ENCODE measurements at places on chromosomes 16 and 17.

- DNase-seq: no peak
Observed at GRCh38 chr16:74868501-74868900, 93.9 kb upstream of the FA2H start.

DNA sequence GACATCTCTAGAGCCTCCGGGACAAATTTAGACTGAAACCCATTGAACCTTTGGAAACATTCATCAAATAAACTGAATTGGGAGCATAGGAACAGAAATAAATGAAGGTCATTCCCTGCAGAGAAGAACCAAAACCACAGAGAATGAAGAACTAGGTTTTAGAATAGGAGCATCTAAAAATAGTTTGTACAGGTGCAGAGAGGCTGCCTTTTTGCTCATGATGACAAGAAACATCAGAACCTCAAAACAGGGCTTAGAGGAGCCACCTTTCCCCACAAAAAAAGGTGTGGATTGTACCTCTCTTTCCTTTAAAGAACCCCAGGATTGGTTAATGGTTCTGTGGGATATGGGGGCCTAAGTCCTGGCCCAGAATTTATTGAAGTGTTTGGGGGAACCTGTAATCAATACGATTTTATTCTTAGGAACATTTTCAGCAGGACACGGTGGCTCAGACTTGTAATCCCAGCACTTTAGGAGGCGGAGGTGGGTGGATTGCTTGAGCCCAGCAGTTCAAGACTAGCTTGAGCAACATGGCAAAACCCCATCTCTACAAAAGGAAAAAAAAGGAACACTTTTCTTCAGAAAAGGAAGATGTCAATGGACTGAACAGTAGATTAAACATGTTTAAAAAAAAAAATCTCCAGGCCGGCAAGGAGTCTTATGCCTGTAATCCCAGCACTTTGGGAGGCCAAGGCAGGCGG is 37.7 kb upstream of the SLC47A1 start:
- no peak for DNase-seq

DNA sequence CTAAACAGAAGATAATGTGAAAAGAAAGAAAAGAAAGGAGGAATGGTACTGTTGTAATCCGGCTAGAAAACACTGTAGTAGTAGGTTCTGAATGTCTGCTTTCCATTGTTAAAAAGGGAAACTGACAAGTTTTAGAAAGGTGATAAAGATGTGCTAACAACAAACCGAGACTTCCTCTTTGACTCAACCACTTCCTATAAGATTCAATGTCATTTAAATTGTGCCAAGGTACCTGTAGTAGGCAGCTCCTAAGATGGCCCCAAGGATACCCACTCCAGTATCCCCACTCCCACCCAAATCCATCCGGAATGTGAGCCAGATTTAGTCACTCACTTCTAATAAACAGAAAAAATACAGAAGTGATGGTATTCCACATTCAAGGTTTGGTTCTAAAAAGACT is 31.2 kb downstream of the XYLT1 start:
- DNase-seq: no peak

- DNase-seq: no peak
Observed at GRCh38 chr17:47072886-47073285, 93.8 kb upstream of the RPRML start.

DNA sequence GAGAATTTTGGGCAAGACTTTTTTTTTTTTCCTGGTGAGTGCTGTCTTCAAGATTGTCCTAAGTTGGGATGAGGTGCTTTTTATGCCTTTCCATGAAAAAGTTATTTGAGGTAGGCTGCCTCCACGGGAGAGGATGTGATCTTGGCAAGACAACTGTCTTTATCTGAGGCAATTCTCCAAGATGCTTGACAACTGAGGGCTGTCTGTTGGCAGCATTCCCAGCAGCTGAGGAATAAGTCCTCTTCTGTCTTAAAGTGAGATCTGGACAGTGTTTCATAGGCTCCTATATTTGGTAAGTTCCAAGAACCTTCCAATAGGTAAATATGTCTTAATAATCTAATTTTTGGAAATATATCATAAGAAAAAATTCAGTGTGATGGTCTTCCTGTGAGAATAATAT is 662.0 kb downstream of the CDH11 start:
- DNase-seq: no peak

GRCh38 chr17:82201498-82201910 is 11.1 kb downstream of the CCDC57 start:
- no peak for DNase-seq

DNA sequence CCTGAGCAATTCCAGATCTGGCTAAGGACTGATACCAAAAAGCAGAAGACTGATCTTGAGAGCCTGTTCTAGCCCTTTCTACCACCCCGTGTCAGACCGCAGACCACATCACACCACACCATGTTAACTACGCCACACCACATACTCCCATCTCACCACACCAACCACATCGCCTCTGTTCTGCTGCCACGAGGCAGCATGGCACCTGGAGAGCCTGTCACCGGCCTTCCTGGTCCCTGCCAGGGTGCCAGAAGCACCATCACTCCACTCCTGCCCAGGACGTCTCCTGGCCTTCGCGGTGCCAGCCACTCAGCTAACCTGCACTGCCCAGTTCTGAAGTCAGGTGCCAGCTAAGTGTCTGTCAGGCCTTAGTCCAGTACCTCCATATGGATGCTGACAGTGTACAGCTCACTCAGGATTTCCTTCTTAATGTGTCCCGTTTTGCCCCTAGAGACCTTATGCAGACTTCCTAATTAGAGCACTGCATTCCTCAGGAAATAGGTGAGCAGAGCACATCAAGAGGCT is 37.2 kb upstream of the BCAR1 start:
- no peak for DNase-seq

GRCh38 chr17:77444628-77444983 is 303.8 kb downstream of the SEC14L1 start:
- DNase-seq: no peak

DNA sequence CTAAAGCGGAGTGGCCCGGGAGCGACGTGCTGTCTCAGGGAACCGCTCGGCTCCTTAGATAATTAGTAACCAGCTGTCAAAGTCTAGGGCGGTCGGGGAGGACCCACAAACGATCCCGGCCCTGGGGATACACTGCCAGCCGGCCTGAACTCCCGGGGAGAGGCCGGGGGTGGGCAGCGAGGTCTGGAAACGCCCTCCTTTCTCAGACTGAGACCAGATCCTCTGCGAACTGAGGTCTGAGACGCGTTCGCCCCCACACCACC is 1.3 kb downstream of the HNF1B start:
- DNase-seq: no peak

DNA sequence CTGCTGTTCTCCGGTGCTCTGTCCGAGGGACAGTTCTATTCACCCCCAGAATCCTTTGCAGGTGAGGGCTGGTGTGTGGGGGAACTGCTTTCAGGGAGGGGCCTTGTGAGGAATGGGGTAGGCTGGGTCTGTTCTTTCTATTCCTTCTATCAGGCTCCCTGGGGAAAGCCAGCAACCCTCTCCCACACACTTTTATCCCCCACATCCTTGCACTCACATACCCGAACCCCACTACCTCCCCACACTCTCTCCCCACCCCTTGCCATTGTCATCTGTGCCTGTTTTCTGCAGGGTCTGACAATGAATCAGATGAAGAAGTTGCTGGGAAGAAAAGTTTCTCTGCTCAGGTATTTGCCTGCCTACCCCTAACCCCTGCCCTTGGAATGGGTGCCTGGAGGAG is 6.4 kb upstream of the TCAP start:
- no peak for DNase-seq

- DNase-seq: no peak
Observed at GRCh38 chr17:32495359-32496231, 8.8 kb downstream of the CDK5R1 start.

- DNase-seq: no peak
Observed at GRCh38 chr17:59874376-59874775, 18.4 kb downstream of the TUBD1 start.

- DNase-seq: peak; percentile 56
Observed at GRCh38 chr17:16419074-16419928, 3.9 kb downstream of the TRPV2 start.

- no peak for DNase-seq
Observed at GRCh38 chr17:38439436-38439835, 11.2 kb downstream of the ARHGAP23 start.

GRCh38 chr16:88049561-88050545 is 98.6 kb downstream of the BANP start:
- DNase-seq: no peak

GRCh38 chr17:47287639-47288038 is 34.0 kb downstream of the ITGB3 start:
- DNase-seq: no peak

DNA sequence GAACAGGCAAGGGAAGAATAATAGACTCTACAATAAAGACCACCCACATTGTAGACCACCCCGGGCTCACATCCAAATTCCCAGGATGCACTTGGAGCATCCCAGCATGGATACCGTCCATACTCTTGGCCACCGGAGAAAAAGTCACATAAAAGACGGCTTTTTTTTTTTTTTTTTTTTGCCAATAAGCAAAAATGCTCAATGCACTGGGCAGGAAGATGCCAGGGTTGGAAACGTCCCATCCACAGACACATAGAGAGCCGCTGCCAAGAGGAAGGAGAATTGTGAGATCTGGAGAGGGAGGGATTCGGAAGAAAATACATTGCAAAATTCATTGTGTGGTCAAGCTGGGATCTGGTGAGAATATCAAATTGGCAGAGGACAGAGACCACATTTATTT is 286.7 kb downstream of the XYLT1 start:
- no peak for DNase-seq

- DNase-seq: no peak
Observed at GRCh38 chr17:76132574-76133338, 8.3 kb downstream of the FOXJ1 start.

DNA sequence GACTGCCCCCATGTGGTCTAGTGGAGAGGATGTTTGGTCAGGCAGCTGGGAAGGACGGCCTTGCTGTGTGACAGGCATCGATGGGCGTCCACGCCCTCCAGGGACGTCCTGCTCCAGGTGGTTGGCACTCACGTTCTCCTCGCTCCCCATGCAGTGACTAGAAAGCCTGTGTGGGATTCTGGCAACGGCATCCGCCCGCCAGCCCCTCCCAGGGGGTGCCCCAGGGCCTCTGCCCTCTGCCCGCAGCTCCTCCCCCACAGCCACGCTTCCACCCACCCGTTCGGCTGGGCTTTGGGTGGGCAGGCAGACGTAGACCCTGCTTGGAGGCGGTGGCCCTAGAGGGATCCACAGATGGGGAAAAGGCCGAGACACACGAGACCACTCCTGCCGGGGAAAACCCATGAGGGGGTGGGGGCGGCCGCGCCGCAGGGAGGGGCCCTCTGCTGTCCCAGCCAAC is 4.7 kb upstream of the IL17C start:
- DNase-seq: peak; percentile 31

DNA sequence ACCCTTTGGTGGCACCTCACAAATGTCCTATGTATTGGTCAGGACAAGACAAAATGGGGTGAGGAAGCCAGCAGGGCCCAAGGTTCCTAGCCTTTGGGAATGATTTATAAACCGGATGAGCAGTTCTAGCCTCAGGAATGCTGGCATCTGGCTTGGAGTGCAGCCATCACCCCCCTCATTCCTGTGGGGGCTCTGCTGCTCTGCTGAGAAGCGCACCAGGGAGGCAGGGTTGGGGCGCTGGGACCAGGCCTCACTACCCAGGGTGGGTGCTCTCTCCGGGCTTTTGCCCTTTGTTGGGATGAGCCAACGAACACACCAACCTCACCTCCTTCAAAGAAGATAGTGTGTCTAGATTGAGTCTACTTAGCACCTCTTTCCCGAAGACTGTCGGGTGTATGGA is 39.2 kb downstream of the TMEM11 start:
- DNase-seq: no peak

- no peak for DNase-seq
Observed at GRCh38 chr17:45087978-45088377, 26.9 kb downstream of the NMT1 start.

- peak; percentile 77 for DNase-seq
Observed at GRCh38 chr17:68435876-68436842, 21.1 kb downstream of the WIPI1 start.

- DNase-seq: no peak
Observed at GRCh38 chr16:87395181-87395842, 3.2 kb downstream of the MAP1LC3B start.

GRCh38 chr16:3879258-3879886 is 1.1 kb downstream of the CREBBP start:
- peak; percentile 8 for DNase-seq

GRCh38 chr17:7260651-7261378 is 1.5 kb downstream of the CLDN7 start:
- no peak for DNase-seq

- DNase-seq: no peak
Observed at GRCh38 chr16:79642652-79643051, 42.1 kb upstream of the MAF start.

GRCh38 chr17:27218041-27218440 is 75.9 kb upstream of the WSB1 start:
- DNase-seq: no peak

GRCh38 chr17:71809537-71809936 is 311.3 kb upstream of the SOX9 start:
- DNase-seq: no peak

DNA sequence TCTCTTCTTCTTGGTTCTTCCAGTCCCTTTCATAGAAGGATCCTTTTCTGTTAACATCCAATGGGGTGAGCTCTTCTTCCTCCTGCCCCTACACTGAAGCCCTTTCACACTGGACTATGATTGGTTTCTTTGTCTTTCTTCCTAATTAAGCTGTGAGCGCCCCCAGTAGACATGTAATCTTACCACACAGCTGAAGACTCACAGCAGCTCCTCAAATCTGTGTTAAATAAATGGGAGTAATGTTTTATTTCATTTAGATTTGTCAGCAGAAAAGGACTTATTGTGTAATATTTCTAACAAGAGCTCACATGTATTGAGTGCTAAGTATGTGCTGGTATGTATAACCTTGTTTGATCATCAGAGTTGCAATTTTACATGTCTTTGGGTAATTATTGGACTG is 55.7 kb downstream of the TOX3 start:
- no peak for DNase-seq

DNA sequence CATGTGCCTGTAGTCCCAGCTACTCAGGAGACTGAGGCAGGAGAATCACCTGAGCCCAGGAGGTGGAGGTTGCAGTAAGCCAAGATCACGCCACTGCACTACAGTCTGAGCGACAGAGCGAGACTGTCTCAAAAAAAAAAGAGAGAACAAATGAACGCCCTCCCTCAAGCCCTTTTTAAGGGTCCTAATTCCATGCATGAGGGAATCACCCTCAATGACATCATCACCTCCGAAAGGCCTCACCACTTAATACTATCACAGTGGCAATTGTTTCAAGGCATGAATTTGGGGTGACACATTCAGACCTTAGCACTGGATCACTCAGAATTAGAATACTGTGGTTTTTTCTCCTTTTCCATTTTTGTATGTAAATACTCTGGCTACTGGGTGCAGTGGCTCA is 57.8 kb downstream of the CHD9NB start:
- DNase-seq: no peak

- DNase-seq: peak; percentile 69
Observed at GRCh38 chr17:50026837-50027171, 29.1 kb upstream of the ITGA3 start.

GRCh38 chr17:14372461-14372860 is 71.6 kb downstream of the HS3ST3B1 start:
- DNase-seq: no peak
